ENCODE measurements at places on chromosomes 13 and 19.

DNA sequence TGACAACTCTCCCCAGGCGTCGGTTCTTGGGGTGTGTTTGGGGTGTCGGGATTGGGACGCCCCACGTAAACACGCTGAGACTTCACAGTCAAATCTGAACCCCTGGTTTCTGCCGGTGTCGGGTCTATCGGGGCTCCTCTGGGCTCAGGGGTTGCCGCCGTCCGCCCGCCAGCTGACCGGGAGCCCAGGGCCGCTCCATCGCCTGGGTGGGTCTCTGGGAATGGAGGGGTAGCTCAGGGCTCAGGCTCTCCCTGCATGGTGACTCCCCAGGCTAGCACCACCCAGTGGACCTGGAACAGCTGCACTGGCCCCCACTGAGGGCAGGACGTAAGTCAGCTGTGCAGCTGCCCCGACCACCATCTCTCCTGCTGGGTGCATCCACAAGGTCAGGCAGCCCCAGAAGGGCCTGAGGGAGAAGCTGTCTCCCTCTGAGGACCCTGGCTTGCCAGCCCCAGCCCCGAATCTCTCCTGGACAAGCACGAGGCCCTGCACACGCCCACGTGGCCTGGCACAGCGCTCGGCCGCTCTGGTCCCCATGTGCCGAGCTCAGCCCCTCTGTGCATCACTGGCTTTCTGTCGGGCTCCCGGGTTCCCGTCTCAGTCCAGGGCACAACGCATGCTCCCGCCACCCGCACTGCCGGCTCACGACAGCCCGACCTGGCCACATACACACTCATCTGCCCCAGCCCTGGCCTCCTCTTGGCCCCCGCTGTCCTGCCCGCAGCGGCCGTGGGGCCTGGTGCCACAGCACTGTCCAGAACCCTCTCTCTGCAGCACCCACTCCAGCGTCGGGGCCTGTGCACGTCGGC lies 6.1 kb downstream of the RNF126 start:
- no peak for DNase-seq

DNA sequence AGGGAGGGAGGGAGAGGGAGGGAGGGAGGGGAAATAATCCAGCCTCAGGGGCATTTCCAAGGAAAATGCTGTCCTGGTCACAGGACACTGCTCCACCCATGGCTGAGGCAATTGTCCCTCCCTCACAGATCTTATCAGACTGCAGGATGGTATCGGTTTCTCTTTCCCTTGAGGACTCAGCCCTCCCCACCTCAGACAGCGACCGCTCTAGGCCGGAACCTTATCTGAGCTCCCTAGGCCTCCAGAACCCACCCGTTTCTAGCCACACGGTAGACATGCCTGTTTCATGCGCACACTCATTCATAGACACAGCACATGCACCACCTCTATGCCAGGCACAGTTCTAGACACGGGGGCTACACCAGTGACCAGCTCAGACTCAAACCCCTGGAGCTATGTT lies 10.0 kb upstream of the IZUMO2 start:
- DNase-seq = no peak

DNA sequence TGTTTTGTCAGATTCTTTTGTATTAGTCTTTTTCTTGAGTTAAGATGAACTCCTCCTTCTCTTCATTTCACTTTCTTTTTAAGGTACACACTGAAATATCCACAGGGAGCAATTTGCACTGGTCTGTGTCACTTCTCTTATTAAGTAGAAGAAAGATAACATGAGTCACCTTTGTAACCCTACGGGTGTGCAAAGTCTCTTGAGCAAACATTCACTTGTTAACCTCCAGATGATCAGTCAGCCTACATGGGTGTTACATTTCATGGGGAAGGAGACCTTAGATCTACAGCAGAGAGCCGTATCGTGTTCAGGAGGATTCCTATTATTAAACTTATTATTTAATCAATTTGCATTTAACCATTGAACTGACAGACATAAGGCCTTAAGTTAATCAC lies 5.1 kb downstream of the ZNF507 start:
- DNase-seq = no peak

GRCh38 chr19:29704562-29705558 lies 10.2 kb downstream of the C19orf12 start:
- DNase-seq = no peak

DNA sequence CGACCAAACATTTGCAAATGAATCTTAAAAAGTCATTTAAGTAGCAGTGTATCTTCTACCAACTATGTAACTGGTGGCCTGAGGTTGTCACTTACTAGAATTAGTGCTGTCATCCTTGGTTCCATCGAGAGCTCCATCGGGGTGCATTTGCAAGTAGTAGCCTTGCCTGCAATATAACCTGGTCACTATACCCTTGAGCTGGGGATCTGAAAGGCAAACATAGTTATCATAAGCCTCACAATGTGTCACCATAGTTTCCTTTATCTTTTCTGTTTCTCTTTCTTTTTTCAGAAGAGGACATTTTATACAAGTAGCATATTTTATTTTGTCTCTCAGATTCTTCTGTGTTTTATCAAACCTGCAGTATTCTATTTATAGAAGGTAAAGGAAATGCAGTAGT lies 422.6 kb downstream of the ITGBL1 start:
- DNase-seq = no peak

DNA sequence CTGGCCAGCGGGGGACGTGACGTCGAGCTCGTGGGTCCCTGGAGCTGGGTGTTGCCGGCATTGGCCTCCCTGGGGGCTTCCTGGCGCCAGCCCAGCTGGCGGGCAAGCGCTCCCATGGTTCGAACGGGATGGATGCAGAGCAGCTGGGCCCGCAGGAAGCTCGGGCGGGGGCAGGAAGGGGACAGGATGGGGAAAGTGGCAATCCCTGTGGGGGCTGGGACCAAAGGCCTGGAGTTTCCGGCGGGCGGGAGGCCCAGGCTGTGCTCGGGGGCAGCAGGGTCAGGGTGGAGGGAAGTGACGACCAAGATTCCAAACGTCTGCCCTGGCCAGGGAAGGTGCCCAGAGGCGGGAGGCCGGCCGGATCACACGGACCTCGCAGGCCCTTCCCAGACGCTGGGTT lies 19.3 kb downstream of the PALM start:
- no peak for DNase-seq

DNA sequence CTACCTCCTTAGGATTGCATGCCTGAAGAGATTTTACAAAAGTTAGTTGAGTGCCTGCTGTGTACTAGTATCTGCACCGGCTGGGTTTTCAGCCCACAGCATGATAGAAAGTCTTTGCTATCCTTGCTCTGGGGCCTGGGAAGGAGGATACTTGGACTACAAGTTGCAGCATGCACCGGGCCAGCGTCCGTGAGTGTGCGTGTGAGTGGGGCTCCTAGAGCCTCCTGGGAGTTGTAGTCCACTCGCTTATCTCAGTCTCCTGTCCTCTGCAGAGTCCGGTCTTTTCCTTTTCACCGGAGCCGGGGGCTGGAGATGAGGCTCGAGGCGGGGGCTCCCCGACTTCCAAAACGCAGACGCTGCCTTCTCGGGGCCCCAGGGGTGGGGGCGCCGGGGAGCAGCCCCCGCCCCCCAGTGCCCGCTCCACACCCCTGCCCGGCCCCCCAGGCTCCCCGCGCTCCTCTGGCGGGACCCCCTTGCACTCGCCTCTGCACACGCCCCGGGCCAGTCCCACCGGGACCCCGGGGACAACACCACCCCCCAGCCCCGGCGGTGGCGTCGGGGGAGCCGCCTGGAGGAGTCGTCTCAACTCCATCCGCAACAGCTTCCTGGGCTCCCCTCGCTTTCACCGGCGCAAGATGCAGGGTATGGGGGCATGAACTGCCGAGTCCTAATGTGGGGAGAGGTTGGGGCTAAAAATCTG lies 20.6 kb downstream of the BRSK1 start:
- DNase-seq = no peak
